ENCODE measurements at places on chromosomes 4 and X.

DNA sequence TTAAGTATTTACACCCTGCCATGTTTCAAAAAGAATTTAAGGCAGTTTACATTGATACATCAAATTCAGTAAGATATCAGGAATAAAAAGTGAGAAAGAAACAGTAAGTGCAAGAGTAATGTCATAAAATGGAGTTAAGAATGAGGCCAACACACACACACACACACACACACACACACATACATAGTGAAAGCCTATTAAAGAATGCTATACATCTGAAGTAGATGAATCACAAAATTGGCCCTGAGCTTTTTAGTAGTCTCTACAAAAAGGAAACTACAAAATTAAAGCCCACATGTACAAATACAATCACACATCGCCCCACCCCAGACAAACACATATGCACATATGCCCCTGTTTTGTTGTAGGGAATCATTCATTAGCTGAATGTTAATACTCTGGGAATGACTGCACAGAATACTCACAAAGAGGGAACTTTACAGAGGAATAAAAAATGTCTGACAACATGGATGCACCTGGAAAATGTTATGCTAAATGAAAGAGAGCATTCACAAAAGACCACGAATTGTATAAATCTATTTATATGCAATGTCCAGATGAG lies 428.8 kb downstream of the IL15 start:
- DNase-seq: no peak

GRCh38 chr4:119041951-119042560 lies 93.6 kb upstream of the MYOZ2 start:
- peak; percentile 69 for DNase-seq

DNA sequence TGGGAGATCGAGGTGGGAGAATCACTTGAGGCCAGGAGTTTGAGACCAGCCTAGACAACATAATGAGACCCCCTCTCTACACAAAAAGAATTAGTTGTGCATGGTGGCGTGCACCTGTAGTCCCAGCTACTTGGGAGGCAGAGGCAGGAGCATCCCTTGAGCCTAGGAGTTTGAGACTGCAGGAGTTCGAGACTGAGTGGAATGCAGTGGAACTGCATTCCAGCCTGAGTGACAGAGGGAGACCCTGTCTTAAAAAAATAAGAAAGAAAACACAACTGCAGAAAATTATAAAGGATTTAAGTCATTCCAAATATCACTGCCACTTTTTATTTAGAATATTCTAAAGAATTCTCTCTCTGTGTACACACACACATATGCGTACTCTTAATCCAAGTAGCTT lies 18.4 kb downstream of the HPRT1 start:
- DNase-seq: no peak

GRCh38 chr4:79181190-79181589 lies 144.7 kb downstream of the NAA11 start:
- no peak for DNase-seq

- no peak for DNase-seq
Measured at GRCh38 chr4:87521757-87522374, 7.3 kb downstream of the SPARCL1 start.

DNA sequence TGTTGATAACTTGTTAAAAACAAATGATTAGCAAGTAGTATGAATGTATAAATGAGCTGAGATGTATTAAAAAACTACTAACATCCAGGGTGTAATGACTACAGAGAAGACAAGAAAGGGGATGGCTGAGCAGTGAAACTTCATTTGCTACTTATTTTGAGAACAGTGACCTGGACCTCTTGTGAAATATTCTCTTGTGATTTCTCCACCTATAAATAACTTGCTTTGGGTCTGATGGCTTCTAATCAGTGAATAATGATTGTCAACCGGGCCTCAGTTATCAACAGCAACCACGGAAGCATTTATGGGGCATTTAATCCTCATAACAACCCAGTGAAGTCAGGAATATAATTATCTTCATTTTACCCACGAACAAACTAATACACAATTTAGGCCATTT lies 154.2 kb upstream of the HAND2 start:
- DNase-seq: no peak

GRCh38 chrX:53249408-53250042 lies 24.5 kb upstream of the KDM5C start:
- no peak for DNase-seq

DNA sequence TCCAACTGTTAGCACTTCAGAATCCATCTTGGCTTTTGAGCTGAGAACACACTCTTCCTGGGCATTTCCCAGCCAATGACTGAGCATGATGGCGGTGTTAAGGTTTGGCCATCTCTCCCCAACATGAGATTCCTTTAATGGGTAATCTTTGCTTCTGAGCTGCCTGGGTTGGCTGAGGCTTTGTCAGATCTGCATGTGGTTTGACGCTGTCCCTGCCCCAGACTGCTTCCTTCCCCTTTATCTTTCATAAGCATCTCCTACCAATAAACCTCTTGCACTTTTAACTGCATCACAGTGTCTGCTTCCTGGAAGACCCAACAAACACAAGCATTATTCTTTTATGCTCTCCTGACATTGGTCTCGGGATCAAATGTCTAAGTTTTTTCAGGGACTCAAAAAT lies 31.5 kb upstream of the DIPK2B start:
- peak; percentile 45 for DNase-seq

GRCh38 chr4:151803246-151803645 lies 42.4 kb upstream of the GATB start:
- DNase-seq: no peak

GRCh38 chr4:105933083-105933482 lies 37.8 kb downstream of the NPNT start:
- no peak for DNase-seq

- DNase-seq: no peak
Measured at GRCh38 chrX:45046417-45046816, 154.3 kb downstream of the DIPK2B start.

DNA sequence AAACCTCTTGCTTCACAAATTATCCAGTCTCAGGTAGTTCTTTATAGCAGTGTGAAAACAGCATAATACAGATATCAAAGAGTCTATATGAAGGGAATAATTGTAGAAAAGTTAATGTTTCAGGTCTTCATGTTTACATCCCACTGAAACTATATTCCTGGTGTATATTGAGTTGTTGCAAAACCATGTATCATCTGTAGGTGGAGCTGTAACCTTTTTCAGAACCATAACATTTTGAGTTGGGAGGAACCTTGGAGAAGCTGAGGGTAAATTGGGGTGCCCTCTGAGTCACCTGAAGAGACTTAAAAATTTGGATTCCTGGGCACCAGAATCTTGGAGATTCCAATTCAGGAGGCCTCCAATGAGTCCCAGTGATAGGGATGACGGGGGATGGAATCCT lies 51.9 kb upstream of the TAPT1 start:
- DNase-seq: no peak

DNA sequence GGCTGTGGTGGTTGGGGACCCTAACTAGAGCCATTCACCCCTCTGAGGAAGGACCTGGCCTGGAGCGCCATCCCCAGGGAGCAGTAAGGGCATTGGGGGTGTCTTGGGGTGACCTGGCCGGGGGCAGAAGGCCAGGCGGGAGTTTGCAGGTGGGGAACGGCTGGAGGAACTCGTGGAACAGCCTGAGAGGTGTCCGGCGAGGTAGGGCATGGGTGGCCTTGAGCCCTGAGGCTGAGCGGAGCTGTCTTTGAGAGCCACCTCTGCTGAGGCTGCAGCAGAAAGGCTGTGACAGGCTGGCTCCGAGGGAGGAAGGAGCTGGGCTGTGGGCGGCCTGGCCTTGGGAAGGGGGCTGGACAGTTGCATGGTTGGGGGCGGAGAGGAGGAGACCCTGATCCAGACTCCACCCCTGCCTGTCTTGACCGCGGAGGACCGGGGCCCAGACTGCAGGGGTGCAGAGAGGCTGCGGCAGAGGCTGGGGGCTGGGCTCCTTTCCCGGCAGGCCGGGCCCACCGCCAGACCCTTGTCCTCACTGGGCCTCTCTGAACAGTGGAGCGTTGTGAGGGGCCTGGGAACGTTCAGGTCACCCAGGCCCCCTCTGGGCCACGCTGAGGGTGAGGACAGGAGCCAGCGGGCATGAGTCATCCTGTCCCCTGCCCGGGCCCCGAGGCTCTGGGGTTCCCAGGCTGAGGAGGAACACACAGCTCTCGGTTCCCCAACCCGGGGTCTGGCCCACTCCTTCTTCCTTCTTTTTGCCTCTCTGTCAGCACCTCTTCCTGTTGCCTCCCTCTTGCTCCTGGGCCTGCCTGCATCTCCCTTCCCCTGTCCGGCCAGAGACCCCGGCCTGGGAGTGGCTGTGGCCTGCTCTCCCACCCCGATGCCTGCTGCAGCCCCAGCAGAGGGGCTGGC lies 8.1 kb downstream of the SH3BP2 start:
- peak; percentile 36 for DNase-seq

- DNase-seq: no peak
Measured at GRCh38 chrX:98380106-98380505, 1496.4 kb downstream of the RPA4 start.

DNA sequence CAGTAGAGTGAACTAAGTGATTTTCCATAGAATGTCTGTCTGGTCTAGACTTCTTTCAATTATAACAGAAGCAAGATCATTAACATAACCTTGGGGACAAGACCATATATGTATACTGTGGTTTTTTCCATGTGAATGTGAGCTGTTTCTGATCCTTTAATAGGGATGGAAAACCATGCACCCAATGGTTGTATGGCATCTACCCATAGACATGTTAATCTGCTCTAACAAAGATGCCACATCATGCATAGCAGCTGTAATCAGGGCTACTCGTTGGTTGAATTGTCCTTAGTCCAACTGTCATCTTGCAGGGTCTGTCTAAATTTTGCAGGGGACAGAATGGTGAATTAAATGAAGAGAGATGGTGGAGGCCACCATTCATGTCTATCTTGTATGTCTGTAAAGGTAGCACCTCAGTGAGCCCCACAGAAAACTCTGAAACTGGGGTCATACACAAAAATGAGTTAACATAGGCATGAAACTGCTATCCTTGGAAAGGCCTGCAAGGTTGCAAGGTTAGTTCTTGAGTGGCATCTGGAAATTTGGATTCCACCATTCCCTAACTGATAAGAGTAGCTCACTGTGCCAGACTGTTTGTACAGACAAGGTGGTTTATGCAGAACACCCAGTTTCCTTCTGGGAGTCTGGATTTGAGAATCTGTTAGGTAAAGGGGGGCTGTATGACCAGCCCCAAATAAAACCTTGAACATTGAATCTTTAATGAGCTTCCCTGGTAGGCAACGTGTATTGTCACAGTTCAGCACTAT lies 16.5 kb downstream of the THAP6 start:
- DNase-seq: no peak

- no peak for DNase-seq
Measured at GRCh38 chr4:22435652-22436051, 80.2 kb downstream of the ADGRA3 start.

- no peak for DNase-seq
Measured at GRCh38 chr4:141350122-141350905, 129.6 kb downstream of the ZNF330 start.

GRCh38 chr4:47531241-47531953 lies 46.3 kb downstream of the ATP10D start:
- peak; percentile 73 for DNase-seq

GRCh38 chr4:67459164-67459563 lies 86.1 kb downstream of the CENPC start:
- DNase-seq: no peak

- peak; percentile 28 for DNase-seq
Measured at GRCh38 chrX:65451663-65452062, 82.9 kb downstream of the LAS1L start.

GRCh38 chr4:21806991-21807390 lies 141.6 kb downstream of the KCNIP4 start:
- DNase-seq: no peak

GRCh38 chr4:163815776-163816175 lies 321.3 kb downstream of the TMA16 start:
- no peak for DNase-seq
